ENCODE measurements at places on chromosomes 5 and 9.

DNA sequence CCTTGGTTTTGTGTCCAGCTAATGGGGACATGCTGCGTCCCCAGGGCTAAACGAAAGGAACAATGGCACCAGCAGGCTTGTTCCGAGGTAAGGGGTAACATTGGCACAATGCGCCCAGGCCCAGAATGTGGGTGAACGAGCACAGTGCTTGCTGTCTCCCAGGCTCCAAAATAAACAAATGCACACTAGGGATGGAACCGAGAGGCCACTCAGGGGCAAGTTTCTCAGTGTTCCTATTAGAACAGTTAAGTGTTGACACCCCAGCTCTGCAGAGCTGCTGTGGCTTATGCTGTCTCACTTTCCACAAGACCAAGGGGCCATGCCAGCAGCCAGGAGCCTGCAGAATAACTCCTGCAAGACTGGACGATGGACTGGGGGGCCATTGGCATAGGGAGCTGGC is 492.4 kb downstream of the GADD45G start:
- no peak for DNase-seq

DNA sequence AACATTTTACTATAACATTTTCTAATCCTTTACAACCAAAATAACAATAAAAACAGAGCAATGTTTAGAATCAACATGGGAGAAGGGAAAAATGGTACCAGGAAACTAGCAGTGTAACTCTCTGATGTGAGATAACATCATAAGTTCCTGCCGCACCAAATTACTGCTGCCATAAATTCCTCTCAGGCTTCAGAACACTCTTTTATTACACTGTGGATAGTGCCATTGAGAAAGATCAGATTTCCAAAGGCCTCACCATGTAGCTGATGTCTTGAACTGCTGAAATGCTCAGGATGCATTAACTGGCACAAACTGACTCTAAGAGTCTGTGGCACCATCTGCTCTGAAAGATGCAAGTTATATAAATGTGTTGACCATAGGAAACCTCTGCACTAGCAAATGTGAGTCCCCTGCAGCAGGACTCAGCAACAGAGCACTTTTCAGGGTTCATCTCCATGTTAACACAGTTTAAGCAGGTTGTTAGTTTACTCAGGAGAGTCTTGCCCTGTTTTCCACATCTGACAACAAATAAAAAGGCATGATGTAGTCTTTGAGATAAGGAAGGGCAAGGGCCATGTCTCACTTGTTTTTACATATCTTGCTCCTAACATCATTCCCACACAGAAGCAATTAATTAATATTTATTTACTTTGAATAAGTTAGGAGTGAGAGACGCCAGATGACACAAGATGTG is 218.1 kb downstream of the CETN3 start:
- no peak for DNase-seq

DNA sequence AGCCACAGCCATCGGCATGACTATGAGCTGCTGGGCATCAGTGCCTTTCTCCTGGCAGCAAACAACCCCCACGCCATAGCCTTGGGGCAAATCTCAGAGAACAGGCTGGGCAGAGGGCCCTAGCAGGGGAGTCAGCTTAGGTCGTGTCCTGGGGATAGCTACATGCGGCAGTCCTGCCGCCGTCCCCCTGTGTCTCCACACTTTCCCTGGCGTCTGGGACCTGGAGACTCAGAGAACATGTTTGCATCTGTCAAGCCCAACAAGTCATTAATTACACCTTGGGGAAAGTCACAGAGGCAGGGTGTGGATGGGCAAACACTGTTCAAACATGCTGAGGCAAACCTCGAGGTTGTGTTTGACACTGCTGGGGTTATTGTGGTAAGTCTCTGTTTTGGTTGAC is 123.6 kb downstream of the C5orf15 start:
- DNase-seq = no peak

DNA sequence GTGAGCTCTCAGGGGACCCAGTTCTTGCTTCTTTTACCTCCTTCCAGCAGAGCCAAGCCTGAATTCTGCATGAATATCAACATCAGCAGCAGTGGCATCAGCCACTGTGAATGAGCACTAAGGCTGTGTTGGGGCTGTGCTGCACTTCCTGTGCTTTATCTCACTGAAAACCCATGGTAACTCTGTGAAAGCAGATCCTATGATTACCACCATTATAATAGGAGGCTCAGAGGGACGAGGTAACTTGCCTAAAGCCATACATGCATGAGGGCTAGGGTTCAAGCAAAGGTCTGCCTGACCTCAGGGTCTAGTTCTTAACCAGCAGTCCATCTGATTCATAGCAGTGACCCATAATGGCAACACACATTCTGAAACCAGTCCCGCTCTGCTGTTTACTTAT is 60.5 kb upstream of the RAPGEF1 start:
- DNase-seq = no peak

DNA sequence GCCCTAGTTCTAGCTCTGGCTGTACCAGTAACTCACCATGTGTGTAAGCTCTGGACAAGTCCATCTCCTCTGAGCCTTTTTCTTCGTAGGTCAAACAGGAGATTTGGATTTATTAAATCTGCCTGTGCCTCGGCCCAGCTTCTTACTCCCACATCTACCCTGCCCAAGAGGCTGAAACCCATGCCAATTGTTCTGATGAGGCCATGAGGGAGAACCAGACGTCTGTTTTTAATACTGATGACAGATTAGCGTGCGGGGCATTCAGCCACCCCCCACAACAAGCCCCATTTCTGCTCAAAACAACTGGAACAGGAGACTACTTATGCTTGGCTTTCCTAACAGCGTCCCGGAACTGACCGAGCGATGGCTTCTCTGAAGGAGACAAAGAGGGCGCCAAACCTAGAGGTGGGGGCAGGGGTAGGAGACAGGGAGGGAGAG is 81.2 kb upstream of the TRIM32 start:
- no peak for DNase-seq

DNA sequence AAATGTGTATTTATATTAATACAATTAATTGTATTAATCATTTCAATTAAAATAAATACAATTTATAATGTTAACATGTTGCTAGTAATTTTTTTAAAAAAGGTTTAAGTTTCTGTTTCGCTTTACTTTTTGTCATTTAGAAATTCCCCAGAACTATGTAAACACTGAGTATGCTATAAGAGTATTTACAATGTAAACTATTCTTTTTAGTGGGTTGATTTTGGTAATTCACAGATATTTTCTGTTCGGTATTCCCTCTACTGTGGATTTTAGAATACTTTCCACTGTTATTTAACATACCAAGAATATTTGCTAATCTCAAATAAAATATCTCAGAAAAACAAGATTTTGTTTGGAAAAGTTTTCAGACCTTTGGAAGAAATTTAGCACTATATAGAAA is 1564.4 kb downstream of the EFNA5 start:
- no peak for DNase-seq

- DNase-seq = no peak
Measured at GRCh38 chr9:125460883-125461635, 199.4 kb downstream of the GAPVD1 start.

DNA sequence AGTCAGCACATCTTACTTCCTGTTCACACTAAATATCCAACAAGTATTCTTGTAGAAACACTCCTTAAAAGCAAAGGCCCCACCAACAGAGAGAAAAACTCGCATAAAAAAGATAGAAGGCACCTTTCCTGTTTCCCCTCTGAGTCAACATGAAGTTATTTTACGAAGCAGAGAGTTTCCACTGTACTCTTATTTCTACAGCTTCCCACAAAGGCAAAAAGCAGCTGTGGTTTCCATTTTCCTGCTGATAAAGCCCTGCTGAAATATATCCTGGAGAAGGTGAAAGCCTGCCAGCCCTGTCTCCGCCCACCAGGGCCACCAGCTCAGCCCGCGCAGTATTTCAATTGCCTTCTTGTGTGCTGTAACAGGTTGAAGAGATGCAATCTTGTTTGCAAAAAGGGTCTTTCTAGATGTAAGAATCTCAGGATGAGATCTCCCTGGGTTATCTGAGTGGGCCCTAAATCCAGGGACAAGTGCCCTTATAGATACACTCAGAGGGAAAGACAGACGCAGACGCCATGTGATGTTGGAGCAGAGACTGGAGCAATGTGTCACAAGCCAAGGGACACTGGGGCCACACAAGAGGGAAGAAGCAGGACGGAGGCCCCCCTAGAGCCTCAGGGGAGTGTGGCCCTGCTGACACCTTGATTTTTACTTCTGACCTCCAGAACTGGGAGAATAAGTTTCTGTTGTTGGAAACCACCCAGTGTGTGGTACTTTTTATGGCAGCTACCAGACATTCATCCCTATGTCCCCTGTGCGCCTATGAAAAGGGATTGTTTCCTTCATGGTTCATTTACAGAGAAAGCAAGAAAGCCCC is 19.9 kb downstream of the SEMA4D start:
- peak; percentile 42 for DNase-seq

DNA sequence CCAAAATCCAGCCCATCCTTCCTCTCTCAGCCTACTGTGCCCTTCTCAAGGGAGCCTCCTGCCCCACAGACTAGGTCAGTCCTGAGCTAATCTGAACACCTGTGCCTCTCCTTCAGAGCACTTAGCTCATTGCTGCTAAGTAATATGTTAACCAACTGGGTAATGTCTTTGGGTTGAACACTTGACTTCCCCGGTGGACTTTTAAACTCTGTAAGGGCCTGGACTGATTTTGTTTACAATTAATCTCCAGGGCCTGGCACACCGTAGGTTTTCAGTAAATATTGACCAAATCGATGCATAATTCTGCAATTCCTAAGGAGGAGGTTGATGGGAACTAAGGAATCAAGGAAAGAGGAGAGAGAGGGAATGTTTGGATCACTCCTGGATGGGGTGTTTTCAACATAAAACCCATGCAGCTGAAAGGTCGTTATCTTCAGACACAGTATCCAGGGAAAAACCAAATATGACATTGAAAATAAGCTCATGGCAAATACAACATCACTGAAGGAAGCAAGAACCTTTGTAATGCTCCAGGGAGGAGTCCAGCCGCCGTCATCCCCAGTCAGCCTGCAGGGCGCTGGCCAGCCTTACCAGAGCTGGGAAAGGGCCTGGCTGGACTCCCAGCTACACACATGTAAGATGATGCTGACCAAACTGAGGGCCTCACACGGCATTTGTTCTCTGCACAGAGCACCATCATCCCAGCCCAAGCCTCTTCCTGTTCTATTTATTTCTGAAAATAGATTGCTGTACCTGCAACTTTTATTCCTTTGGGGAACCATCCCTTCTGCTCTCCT is 166.3 kb downstream of the C5orf15 start:
- no peak for DNase-seq
